Hematopoietic multipotent progenitor cell treated with erythropoietin and hydrocortisone succinate and interleukin-3 and kit ligand, for 4 days (in vitro differentiated cells): ENCODE measurements at places on chromosomes 2 and 18.

- no peak for DNase-seq
Measured at GRCh38 chr2:101270700-101271259, 18.1 kb downstream of the CNOT11 start.

- no peak for DNase-seq
Measured at GRCh38 chr2:185473838-185474237, 264.8 kb upstream of the FSIP2 start.

- no peak for DNase-seq
Measured at GRCh38 chr2:42556315-42556890, 12.0 kb upstream of the MTA3 start.

- DNase-seq, result no peak
Measured at GRCh38 chr2:146939991-146940685, 904.7 kb upstream of the ACVR2A start.

DNA sequence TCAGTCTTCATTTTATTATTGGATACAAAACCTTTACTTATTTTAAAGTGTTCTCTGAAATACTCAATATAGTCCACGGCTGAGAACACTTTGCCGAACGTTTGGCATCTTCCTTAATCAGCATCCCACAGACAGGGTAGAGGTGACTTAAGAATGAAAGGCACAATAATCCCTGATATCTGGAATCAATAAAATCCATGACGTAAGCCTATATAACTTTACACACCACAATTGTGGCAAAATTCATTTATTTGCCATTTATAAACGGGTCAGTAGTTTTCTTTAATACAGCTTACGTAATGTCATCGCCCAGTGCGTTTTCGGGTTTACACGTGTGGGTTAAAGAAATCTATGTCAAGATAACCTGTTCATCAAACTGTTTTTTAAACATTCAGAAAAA lies 1.3 kb downstream of the MGAT4A start:
- no peak for DNase-seq

GRCh38 chr2:223669453-223670225 lies 67.5 kb upstream of the SCG2 start:
- DNase-seq, result no peak

DNA sequence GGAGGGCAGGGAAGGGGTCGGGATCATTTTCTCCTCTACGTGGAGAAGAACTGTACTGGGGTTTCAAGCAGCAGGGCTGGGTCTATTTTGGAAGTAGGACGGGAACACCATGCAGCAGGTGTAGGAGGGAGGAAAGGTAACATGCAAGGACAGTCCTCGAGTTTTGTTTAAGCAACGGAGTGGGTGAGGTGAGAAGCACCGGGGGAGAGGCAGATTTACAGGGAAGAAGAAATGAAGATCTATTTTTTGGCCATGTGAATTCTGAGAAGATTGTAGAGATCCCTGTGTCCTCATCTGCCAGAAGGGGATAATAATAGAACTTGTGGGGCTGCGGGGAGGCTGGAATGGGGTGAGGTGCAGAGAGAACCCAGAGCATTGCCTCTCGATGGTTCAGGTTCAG lies 85.6 kb downstream of the INPP5D start:
- DNase-seq, result no peak

GRCh38 chr2:100870652-100871531 lies 51.0 kb downstream of the NPAS2 start:
- DNase-seq, result no peak

DNA sequence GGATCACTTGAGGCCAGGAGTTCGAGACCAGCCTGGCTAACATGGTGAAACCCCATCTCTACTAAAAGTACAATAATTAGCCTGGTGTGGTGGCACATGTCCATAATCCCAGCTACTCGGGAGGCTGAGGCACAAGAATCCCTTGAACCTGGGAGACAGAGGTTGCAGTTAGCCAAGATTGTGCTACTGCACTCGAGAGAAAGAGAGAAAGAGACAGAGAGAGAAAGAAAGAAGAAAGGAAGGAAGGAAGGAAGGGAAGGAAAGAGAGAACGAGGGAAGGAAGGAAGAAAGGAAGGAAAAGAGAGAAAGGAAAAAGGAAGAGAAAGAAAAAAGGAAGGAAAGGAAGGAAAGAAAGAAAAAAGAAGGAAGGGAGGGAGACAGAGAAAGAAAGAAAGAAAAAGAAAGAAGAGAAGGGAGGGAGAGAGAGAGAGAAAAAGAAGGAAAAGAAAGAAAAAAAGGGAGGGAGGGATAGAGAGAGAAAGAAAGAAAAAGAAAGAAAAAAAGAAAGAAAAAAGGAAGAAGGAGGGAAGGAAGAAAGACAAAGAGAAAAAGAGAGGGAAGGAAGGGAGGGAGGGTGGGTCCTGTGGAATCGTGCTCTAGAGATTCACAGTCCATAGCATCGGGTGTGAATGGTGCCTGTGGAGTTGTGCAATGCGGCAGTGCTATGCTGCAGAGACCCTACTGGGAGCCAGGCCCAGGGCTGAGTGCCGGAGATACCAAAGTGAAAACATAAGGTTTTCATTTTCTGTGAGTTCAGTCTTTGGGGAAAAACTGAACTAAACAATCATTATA lies 4.6 kb upstream of the SDC1 start:
- no peak for DNase-seq

DNA sequence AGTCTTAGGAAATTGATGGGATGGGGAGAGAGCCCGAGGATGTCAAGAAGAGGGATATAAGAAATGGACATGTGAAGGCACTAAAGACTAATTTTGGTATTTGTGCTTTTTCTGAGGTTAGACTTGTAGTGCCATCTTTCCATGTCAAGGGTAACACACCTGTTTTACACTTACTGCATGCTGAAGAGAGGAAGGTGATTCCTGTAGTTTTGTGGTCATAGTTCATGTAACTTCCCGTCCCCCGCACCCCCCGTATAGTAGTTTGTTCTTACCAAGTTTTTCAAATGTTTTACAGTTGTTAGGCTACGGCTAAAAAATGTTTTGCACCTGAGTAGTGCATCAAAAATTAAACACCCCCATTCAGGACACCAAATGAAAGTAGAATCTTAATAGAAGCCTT lies 73.8 kb downstream of the CLIP4 start:
- peak; percentile 41 for DNase-seq

- peak; percentile 10 for DNase-seq
Measured at GRCh38 chr2:107742460-107743027, 84.1 kb upstream of the RGPD4 start.

DNA sequence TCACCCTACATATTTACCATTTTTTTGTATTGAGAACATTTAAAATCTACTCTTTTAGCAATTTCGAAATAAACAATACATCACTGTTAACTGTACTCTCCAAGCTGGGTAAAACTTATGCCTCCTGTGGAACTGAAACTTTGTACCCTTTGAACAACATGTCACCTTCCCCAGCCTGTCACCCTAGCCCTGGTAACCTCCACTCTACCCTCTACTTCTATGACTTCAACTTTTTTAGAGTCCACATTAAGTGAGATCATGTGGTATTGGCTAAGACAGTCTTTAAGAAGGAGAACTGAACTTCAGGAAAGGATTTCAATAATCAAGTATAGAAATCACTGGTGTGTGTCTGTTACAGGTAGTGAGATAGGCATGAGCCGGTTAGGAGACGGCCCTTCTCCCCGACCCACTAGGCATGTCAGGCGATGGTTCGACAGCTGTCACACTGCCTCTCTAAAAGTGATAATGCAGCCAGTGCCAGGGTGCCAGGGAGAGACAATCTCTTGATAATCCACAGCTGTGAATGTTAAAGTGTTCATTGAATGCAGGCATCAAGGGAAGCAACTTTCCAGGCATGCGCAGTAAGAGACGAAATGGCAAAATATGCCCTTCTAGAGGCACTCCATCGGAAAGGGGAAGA lies 74.6 kb upstream of the RNF152 start:
- DNase-seq, result no peak

DNA sequence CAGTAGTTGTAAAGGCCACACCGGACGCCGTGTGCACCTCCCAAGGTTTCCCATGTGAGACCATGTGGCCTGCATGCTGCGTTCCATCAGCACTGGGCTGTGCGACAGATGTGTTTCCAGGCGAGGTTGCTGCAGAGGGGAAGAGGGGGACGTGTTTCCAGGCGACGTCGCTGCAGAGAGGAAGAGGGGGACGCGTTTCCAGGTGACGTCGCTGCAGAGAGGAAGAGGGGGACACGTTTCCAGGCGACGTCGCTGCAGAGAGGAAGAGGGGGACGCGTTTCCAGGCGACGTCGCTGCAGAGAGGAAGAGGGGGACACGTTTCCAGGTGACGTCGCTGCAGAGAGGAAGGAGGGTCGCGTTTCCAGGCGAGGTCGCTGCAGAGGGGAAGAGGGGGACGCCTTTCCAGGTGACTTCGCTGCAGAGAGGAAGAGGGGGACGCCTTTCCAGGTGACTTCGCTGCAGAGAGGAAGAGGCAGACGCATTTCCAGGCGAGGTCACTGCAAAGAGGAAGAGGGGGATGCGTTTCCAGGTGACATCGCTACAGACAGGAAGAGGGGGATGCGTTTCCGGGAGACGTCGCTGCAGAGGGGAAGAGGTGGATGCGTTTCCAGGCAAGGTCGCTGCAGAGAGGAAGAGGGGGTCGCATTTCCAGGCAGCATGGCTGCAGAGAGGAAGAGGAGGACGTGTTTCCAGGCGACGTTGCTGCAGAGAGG lies 24.5 kb downstream of the NFATC1 start:
- no peak for DNase-seq

- DNase-seq, result no peak
Measured at GRCh38 chr2:167862296-167862695, 385.1 kb downstream of the STK39 start.

- peak; percentile 78 for DNase-seq
Measured at GRCh38 chr2:37615804-37616676, 55.4 kb downstream of the CDC42EP3 start.

GRCh38 chr2:157414050-157414449 lies 29.8 kb downstream of the CYTIP start:
- no peak for DNase-seq

- DNase-seq, result peak; percentile 27
Measured at GRCh38 chr2:37318401-37318800, 6.2 kb downstream of the PRKD3 start.

- no peak for DNase-seq
Measured at GRCh38 chr2:25651066-25651465, 22.3 kb downstream of the DTNB start.
